ENCODE measurements at places on chromosomes 4 and X. TPM values are rescaled to one million over a fixed set of nuclear protein-coding genes. Genes with fewer than 3 reads are reported as not detected.

The ODAPH gene
- not detected for total RNA-seq

The F8A3 gene
- total RNA-seq = 0.54 TPM

The LRCH2 gene
- 0.05 TPM for total RNA-seq

The GNRHR gene
- total RNA-seq = not detected

The DMRTC1B gene
- not detected for total RNA-seq

The TMPRSS11F gene
- not detected for total RNA-seq

The TLR6 gene
- total RNA-seq = 1.8 TPM

The MORC4 gene
- 37.6 TPM for total RNA-seq

The TRIM60 gene
- not detected for total RNA-seq

The SLC38A5 gene
- 0.14 TPM for total RNA-seq

The CT45A3 gene
- total RNA-seq = 0.12 TPM

The MAGEA11 gene
- not detected for total RNA-seq

The ALAS2 gene
- total RNA-seq = not detected

The CTAG1B gene
- not detected for total RNA-seq

The NPY2R gene
- not detected for total RNA-seq
